Activated CD4-positive, alpha-beta T cell treated with anti-CD3 and anti-CD28 coated beads for 24 hours (primary cell): ENCODE measurements at places on chromosomes 5 and 9.
A peak's percentile ranks its signal among the peaks of the same experiment; 100 is the strongest.

- no peak for DNase-seq
Measured at GRCh38 chr9:78806492-78807160, 509.7 kb downstream of the PSAT1 start.

DNA sequence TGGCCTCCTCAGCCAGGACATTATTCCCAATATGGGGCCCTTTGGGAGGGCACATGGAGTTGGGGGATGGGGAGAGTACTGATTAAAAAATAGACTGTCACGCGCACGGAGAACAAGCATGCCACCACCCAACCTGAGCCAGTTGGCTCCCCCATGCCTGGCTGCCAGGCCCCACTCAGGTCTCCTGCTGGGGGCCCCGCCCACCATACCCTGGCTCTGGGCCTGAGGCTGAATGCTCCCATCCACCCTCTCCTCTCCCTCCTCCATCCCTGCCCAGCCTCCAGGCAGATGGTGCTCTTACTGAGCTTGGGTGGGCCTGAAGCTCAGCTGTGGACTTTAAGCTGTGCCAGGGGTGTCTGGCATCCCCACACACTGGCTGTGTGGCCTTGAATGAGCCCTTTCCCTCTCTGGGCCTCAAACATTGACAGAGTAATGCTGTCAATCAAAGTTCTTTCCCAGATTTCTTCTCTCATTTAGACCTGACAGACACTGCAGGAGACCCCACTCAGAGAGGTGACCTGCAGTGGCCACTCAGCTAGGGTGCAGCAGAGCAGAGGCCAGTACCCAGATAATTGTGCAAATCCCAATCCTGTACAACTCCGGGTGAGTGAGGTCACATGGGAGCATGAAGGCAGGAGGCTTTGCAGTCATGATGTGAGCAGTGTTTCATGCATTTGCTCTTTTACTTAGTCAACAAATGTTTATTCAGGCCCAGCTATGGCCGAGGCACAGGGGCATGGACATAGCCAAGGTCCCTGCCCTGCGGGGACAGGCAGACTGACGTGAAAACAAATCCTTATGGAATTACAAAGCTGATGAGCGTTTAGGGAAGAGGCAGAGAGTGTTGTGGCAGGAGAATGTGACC is 9.8 kb upstream of the SYNPO start:
- DNase-seq = no peak

DNA sequence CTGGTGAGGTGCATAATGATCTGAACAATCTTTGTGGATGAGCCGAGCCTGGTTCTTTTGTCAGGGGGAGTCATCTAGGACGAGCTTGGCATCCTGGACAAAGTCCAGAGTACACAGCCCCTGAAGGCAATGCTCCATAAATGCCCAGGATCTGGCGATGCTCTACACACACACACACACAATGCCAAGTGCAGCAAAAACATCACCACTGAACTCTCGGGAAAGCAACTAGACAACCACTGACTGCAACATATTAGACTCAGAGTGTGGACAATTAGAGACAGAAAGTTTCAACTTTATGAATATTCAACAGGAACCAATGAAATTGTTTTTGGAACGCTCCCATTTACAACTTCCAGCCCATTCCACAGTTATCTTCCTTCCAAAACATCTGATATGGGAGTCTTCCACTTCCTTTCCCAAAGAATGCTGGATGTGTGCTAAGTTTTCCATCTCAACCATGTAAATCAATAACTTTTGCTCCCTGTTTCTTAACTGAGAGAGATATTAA is 227.6 kb upstream of the ANKRD55 start:
- DNase-seq = no peak

GRCh38 chr5:167814040-167814439 is 477.4 kb upstream of the WWC1 start:
- no peak for DNase-seq

DNA sequence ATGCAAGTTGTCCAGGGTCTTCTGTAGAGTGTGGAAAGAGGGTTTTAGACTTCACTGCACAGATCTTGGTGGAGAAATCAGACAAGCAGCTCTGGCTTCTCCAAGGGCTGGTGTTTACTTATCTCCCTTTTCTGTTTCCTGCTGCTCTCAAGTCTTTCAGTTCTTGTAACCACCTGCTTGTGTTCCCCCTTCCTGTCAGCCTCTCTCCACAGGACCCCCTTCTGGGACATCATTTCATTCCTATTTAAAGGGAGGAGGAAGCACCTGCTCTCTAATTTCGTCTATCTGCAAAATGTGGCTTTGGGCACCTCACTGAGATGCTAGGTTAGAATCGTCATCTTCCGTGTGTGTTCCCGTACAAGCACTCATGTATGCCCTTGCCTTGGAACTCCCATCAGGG is 636.2 kb downstream of the MTRR start:
- no peak for DNase-seq

DNA sequence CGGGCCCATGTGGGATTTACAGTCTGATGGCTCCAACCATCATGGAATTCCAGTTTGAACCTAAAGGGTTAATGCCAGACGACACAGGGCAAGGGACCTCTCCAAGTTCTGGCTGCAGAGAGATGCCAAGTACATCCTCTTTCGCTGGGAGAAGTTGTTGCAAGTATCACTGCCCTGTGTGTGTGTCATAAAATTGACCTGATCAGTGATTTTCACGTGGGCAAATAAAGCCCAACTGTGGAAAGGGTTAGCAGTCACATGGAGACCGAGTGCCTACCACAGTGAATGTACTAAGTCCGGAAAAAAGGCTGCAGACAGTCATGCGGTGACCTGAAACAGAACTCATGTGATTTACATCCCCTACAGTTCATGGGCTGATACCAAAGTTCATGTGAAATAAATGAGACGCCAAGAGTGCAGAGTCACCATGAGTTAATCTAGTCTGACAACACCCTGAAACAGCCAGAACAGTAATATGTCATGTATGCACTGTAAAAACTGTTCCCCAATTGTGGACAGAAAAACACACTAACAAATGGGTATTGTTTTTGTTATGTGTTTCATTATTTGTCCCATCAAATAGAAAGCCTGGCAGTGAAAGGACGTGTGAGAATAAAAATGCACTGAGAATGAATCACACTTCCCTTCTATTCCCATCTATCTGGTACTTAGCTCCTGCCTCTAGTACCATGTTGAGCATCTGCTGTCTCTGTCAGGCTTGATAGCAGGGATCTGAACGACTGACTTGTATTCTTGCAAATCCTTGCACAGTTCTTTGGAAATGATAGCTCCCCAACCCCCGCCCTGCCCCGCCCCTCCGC is 115.7 kb downstream of the SUSD1 start:
- DNase-seq = no peak

- peak; percentile 58 for DNase-seq
Measured at GRCh38 chr9:133701981-133702797, 36.0 kb downstream of the SARDH start.

DNA sequence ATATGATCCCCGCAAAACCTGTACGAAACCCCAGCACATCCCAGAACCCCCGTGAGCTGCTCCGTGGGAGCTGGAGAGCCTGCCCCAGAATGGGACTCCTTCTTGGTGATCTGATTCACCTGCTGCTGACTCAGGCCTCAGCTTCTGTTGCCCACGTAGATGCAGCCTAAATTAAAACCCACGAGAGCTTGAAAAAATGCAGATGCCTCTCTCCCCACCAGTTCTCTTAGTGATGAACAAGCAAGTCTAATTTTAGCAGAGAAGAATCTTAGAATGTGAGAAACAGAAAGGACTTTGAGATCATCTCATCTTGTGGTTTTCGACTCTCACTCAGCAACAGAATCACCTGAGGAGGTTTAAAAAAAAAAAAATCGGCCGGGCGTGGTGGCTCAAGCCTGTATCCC is 57.6 kb downstream of the TMOD1 start:
- DNase-seq = no peak

DNA sequence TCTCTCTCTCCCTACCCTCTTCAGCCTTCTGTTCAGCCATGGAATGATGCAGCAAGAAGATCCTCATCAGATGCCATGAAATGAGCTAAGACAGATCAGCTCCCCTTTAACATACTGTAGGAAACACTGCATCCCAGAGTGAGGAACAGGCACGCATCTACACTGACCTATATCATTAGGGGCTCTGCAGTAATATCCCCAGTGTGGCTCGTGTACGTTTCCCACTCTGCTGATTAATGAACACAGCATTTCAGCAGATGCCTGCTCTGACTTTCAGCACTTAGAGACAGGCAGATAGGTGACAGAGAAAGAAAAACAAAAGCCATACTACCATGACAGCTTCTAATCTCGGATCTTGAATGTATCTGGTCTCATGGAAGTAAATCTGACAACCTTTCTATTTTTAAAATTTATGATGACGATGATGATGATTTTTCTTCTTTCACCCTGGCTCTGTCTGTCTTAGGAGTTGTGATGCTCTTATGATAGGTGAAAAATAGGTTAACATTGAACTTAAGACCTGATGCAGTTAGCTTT is 750.3 kb downstream of the CDH12 start:
- DNase-seq = no peak

DNA sequence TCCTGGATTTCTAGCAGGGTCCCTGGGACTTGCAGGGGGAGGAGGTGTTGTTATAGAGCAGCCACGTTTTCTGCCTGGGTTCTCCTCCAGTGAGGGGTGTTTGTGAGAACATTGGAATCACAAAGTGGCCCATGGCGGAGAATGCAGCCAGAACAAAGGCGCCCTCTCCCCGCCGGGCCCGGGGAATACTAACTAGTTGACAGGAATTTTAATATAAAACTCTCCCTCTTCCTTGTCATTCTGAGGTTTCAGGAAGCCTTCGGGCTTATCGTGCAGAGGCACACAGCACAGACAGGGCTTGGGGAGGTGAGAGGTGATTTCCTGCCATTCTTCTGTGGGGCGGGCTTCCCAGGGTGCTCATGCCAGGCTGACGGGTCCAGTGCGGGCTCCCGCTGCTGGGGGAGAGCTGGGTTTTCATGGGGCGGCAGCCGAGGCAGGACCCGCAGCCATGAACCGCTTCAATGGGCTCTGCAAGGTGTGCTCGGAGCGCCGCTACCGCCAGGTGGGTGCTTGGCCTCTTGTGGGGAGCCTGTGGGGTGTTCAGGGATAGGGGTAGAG is 37.7 kb downstream of the RGS3 start:
- no peak for DNase-seq

GRCh38 chr5:74839229-74839628 is 27.0 kb downstream of the FAM169A start:
- DNase-seq = no peak

GRCh38 chr9:7328453-7328852 is 471.1 kb downstream of the DMAC1 start:
- DNase-seq = no peak

DNA sequence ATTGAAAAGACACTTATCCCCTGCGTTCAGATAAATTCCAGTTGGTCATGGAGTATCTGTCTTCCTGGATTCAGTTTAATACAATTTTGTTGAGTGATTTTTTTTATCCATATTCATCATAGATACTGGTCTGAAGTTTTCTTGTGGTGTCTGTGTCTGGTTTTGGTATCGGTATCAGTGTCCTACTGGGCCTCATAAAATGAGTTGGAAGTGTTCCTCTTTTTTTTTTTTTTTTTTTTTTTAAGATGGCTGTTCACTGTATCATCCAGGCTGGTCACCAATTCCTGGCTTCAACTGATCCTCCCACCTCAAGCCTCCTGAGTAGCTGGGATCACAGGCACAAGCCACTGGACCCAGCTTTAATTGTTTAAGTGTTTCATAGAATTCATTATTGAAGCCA is 2.9 kb upstream of the CAMSAP1 start:
- DNase-seq = no peak

- DNase-seq = no peak
Measured at GRCh38 chr9:117535973-117536372, 121.1 kb upstream of the ASTN2 start.

GRCh38 chr9:27888661-27889295 is 315.5 kb upstream of the C9orf72 start:
- peak; percentile 0 for DNase-seq

GRCh38 chr9:34690983-34691935 is at the start of gene CCL19:
Gene CCL19 (minus strand): TSS chr9:34691276. CDS start chr9:34691139, 137 bp downstream.
- no peak for DNase-seq

- no peak for DNase-seq
Measured at GRCh38 chr5:132421462-132421861, 52.0 kb downstream of the SLC22A5 start.

DNA sequence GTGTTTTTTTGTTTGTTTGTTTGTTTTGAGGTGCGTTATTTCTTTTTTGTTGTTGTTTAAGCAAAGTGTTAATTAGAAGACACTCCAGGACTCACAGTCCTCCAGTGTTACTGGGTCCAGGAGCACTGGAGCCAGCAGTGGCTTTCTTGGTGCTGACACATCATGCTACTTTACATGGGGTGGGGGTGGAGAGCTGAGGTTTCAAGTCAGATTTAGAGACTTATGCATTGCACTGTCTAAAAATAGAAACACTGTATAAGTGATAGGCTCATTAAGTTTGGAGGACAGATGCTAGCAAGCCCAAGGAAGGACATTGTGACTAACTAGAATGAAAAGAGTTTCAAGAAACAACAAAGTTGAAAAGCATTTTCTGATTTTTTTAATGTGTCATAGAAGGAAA is 2209.2 kb downstream of the MAT2B start:
- no peak for DNase-seq

GRCh38 chr5:107826311-107827000 is 155.7 kb upstream of the EFNA5 start:
- DNase-seq = no peak

GRCh38 chr5:23001120-23001519 is 148.0 kb upstream of the CDH12 start:
- no peak for DNase-seq

DNA sequence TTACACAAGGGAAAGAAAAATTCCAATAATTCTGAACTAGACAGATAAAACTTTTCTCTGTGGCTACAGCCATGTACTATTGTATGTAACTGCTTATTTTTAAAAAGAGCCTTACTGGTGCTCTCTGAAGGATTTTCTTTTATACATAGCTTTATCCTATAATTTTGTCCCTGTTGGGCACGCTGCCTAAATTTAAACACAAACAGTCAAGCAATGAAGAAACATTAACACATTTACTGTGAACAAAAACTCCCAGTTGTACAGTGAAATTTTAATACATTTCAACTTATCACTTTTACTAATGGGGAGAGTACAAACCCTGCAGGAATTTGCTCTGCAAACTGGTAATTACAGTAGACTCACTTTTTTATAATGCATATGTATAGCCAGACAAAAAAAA is 273.3 kb downstream of the BNC2 start:
- DNase-seq = no peak

GRCh38 chr5:78747705-78748359 is 99.3 kb upstream of the LHFPL2 start:
- DNase-seq = no peak

GRCh38 chr9:78756813-78757510 is 460.0 kb downstream of the PSAT1 start:
- no peak for DNase-seq

DNA sequence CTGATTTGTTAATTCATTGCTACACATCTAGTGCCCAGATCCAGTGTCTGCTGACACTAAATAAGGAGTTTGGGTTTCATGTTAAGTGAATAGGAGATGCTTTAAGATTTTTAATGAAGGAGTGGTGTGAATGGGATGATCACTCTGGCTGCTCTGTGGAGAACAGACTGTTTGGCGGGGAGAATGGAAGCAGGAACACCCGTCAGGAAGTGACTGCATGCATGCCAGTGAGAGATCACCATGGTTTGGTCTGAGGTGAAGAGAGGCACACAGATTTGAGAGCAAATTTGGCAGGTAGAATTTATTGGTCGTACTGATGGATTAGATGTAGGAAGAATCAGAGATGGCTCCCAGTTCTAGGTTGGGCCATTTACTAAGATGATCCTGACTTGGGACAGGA is 19.8 kb downstream of the ATP6V0E1 start:
- DNase-seq = no peak

- DNase-seq = no peak
Measured at GRCh38 chr5:150159741-150160179, 4.1 kb upstream of the PDGFRB start.
